T-helper 17 cell (primary cell): ENCODE measurements at places on chromosomes 2 and 18.

GRCh38 chr2:119104414-119104813, 54.1 kb downstream of the C1QL2 start:
- DNase-seq: no peak

DNA sequence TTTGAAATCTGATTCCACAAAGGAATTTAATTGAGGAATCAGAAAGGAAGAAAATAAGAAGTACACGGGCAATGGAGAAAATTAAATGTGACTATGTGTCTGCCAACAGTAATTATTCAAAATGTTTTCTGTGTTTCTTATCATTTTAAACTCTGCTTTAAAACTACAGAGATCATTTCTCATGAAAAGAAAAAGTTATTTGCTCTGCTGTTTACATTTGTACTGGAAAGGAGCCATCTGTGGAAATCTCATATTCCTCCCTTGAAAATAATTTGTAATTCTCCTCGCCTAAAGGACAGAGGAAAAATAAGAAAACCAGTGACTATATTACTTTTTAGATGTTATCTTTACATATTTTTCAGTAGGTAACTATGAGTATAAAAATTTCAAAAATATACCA, 181.9 kb upstream of the MEIS1 start:
- no peak for DNase-seq

- no peak for DNase-seq
Measured at GRCh38 chr2:171244466-171244969, 83.8 kb upstream of the TLK1 start.

DNA sequence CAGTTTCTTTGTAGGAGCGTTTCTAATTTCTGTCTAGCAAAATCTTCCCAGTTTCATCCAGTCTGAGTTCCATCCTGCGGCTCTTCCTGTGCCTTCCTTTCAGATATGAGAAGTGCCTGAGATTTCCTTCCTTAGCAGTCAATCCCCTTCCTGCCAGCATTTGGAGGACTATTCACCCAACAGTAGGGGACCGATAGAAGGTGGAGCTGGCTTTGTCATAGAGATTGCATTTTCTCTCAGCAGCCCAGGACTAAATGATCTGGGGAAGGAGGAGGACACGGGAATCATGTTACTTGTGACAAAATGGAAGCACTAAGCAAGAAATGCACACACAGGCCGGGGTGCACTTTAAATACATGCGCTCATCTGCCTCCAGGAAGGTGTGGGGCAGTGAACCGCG, 5.6 kb upstream of the SMIM21 start:
- no peak for DNase-seq

DNA sequence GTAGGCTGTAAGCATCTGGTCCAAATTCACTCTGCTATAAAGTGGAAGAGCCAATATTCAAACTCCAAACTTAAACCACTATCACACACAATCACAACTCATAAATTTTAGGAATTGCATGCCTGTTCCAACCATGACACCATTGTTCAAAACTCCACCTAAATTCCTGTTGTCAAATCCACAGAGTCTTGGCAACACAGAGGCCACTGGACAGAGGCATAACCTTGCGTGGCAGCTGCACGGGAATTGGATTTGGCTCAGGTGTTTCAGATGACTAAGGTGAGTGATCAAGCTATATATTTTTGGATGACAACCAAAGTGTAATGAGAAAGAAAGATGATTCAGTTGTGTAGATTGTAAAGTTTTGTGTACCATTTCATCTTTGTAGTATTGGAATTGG, 422.7 kb upstream of the TNP1 start:
- no peak for DNase-seq

DNA sequence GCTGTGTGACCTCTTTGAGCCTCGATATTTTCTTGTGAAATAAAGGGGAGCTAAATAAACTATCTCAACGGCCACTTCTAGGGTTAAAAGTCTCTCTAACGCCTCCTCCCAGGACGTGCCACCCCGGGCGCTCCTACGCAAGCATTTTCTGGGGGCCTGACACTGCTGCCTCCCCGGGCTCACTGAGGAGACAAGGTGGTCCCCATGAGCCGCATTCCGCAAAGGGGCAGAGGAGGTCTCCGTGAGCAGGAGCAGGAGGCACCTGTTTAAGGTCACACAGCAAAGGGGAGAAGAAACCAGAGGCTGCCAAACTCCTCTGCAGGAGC, 913 bp upstream of the WNT10A start:
- no peak for DNase-seq

GRCh38 chr2:206805887-206806607, 40.6 kb downstream of the FASTKD2 start:
- no peak for DNase-seq

- no peak for DNase-seq
Measured at GRCh38 chr2:8611246-8611645, 70.6 kb upstream of the ID2 start.

GRCh38 chr18:7333025-7333562, 102.2 kb downstream of the LRRC30 start:
- DNase-seq: no peak

DNA sequence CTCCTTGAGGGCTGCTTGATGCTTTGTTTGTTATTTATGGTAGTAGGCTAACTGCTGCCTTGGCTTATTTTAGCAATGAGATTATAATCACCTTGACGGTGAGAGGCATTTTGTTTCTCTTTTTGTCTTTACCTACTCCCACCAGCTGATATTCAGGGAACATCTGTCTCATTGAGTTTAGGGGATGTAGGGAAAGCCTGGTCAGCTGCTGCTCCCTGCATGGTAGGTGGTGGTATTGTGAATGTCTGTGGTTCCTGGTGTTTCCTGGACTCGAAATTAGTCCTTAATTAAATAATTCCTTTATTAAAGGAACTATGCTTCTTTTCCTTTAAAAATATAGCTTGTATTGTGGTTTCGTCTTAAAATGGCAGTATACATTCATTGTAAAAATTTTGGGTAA, 77.8 kb downstream of the ADAM23 start:
- no peak for DNase-seq

- DNase-seq: no peak
Measured at GRCh38 chr2:126832014-126832413, 66.7 kb upstream of the TEX51 start.

GRCh38 chr18:68429841-68430240, 285.1 kb downstream of the TMX3 start:
- DNase-seq: no peak

DNA sequence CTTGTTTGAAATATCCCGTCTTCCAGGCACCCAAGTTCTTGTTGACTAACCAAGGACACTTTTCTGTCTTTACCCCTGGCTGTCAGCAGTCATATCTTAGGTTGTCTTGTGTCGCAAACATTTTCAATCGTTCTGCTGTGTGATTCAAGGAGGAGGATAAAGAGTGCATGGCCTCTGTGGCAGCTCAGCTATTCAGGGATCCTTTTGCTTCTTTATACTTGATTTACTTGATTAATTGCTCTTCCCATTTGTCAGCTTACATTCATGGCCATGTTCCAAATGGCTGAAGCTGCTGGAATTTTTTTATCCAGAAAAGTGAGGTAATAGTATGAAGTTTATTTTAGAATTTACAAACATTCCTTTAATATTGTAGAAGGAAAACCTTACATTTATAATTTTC, 97.3 kb upstream of the FZD5 start:
- DNase-seq: no peak

DNA sequence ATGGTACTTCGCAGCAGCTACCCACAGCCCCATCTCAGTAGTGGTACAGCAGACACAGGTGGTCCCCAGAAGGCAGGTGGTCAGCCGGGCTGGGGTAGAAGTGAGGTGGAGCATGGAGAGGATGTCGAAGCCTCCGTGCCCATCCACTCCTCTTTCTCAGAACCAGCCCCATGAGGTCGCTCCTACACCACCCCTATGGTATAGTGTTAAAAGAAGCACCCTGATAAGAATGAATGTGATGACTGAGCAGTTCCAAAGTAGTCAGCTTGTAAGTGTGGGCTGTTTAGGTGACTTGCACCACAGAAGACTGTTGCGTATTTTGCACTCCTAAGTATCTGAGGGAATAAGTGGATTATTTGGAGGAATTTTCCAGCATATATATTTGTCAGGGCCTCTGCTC, 111.3 kb downstream of the WDSUB1 start:
- no peak for DNase-seq

DNA sequence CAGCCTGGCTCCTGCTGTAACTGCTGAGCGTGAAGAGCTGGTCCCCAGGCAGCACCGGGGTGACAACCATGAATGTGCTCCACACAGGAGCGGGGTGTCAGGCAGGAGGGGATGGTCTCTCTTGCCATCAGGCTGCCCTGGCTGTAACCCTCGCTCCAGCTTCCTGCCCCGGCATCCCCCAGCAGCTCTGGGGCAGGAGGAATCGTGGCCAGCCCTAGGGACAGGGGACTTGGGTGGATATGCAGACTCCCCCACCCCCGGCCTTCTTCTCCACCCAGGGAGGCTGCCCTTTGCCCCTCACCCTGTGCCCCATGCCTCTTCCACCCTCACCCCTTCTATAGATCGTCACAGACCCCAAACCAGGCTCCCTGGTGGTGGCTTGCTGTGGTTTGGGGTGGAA, 69.4 kb upstream of the SMAD7 start:
- DNase-seq: no peak

GRCh38 chr2:213279116-213279620, 5.1 kb upstream of the SPAG16 start:
- DNase-seq: no peak

GRCh38 chr2:135086222-135086621, 34.1 kb downstream of the RAB3GAP1 start:
- DNase-seq: no peak

- no peak for DNase-seq
Measured at GRCh38 chr2:177574356-177574755, 181.8 kb downstream of the AGPS start.

DNA sequence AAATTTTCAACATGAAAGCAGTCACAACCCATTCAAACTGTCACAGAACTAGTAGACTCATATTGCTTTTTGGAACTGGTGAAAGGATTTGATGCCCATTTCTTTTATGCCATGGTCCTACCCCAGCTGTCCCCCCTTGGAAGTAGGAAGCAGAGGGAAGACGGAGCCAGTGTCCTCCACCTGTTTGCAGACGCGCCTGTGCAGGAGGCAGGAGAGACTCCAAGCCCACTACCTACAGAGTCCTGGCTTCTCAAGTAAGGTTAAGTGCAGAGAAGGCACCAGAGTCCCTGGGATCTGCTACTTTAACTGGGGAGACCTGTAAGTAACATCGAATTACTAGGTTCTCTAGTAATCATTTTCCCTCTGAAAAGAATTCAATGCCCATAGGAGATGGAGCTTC, 32.7 kb upstream of the DNMT3A start:
- DNase-seq: no peak

- no peak for DNase-seq
Measured at GRCh38 chr2:121490584-121491133, 40.0 kb upstream of the RNU4ATAC start.

DNA sequence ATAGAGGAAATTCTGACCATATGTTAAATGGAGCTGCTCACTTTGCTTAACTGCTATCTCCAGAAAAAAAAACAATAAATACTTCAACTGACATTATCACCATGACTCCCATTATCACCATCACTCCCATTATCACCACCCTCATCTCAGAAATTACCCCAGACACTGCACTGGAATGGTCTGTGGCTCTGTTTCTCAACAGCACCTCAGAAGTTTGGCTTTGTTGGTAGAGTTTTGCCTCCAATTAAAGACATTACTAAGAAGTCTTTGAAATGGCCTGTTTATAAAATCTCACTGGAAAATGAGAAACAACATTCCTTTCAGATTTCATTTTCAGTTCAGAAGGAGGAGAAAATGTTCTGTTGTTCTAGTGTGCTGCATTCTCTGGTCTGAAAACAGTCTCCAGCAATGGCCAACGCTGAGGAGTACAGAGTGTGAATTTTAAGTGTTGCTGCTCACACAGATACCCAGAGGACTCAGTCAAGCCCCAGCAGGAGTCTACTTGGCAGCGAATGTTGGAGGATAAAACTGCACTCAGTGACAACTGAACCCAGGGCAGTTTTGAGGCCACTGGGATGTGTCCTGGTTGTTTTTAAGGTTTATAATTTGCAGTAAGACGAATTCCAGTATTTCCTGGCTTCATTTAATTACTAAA, 364.5 kb upstream of the CDH2 start:
- DNase-seq: no peak

GRCh38 chr2:173606619-173607248, 252.1 kb downstream of the CDCA7 start:
- no peak for DNase-seq

GRCh38 chr2:231902598-231902997, 23.6 kb downstream of the NPPC start:
- no peak for DNase-seq

GRCh38 chr2:35184471-35184870, 1171.1 kb upstream of the CRIM1 start:
- no peak for DNase-seq

DNA sequence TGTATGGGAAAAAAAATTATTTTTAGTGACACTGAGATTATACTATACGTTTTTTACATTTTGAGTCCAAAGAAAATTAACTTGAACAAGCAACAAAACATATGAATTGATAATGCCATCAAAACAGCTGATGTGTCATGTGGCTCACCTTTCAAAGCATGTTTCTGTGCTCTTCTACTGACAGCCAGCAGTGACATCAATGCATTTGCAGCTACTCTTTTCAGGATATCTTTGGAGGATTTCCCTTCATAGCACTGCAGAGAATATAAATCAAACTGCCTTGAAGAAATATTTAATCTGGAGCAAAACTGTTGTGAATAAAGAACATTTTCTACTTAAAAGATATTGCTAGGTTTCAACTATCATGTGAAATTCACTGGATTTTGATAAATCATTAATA, 83.1 kb upstream of the CD226 start:
- DNase-seq: no peak
